AG08395 (cell line): ENCODE measurements at places on chromosomes 5 and 9.

- no peak for DNase-seq
Observed at GRCh38 chr9:2420543-2420942, 201.0 kb upstream of the VLDLR start.

GRCh38 chr9:31112491-31112890 is 1272.0 kb upstream of the ACO1 start:
- DNase-seq: no peak

DNA sequence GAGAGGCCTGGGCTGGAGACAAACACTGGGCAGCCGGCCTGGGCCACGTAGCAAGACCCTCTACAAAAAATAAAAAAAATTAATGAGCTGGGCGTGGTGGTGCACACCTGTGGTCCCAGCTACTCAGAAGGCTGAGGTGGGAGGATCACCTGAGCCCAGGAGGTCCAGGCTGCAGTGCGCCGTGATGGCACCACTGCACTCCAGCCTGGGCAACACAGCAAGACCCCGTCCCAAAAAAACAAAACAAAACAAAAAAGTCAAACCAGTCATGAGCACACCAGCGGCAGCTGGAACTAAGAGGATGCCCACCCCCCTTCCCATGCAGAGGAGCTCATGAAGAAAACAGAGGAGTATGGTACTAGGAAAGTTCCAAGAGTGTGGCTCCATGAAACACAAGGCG is 2.2 kb upstream of the UBAC1 start:
- no peak for DNase-seq

DNA sequence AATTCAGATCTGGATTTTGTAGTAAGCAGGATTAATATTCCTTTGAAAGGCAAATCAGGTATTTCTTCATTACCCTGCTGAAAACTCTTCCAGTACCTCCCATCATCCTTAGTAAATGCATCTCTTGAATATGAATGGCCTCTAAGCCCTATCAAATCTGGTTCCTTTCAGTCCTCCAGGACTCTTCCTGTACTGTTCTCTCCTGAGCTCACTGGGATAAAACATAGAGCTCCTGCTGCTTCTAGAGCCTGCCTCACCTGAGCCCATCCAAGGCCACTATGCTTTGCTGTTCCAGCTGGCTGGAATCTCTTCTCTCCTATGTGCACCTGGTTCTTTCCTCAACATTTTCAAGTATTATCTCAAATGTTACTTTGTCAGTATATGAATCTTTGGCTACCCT is 803.3 kb upstream of the CTNND2 start:
- DNase-seq: no peak

GRCh38 chr5:146428658-146429057 is 18.5 kb upstream of the TCERG1 start:
- DNase-seq: no peak

DNA sequence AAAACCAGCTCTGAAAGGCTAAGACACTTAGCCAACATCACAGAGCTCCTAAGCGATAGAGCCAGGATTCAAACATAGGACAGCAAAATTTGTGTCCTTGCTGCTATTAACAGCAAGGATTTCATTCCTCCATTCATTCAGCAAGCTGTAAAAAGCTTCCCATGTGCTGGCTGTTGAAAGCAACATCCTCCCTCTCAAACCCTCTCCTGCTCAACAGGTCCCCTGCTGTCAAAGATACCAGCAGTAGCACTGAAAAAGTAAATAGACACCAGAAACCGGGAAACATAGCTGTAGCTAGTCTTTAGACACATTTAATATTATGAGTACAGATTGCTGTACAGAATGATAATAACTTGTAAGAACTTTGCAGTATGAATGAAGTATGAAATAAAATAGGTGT is 52.6 kb upstream of the ADAMTSL1 start:
- DNase-seq: no peak

GRCh38 chr9:98637381-98637780 is 71.4 kb downstream of the GABBR2 start:
- DNase-seq: no peak

- no peak for DNase-seq
Observed at GRCh38 chr5:26948921-26949320, 89.5 kb downstream of the CDH9 start.

- DNase-seq: no peak
Observed at GRCh38 chr5:149870232-149870631, 74.4 kb downstream of the PDE6A start.

DNA sequence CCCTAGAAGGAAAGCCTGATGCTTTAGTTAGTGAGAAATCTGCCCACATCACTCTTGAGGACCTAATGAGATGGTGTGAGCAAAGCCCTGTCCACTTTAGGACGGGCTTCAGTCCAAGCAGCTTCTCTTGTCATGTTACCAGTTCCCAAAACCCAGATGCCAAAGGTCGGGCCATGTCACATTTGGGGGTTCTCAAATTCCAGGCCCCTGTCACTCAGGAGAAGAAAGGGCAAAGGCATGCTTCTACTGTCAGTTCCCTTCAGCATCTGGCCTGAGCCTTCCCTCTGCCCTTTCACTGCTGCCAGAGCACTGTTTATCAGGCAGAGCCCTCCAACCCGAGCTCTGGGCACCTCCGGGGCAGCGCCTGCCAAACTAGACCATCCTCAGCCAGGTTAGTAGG is 556.0 kb downstream of the BNC2 start:
- no peak for DNase-seq

- no peak for DNase-seq
Observed at GRCh38 chr5:58284886-58285285, 175.0 kb downstream of the PLK2 start.

GRCh38 chr5:92505925-92506324 is 1075.1 kb downstream of the NR2F1-AS1 start:
- DNase-seq: no peak

- DNase-seq: no peak
Observed at GRCh38 chr9:122835313-122835731, 6.9 kb upstream of the PDCL start.

- DNase-seq: no peak
Observed at GRCh38 chr5:98105681-98106080, 667.8 kb upstream of the RGMB start.
